ENCODE measurements at places on chromosomes 7 and 10.

DNA sequence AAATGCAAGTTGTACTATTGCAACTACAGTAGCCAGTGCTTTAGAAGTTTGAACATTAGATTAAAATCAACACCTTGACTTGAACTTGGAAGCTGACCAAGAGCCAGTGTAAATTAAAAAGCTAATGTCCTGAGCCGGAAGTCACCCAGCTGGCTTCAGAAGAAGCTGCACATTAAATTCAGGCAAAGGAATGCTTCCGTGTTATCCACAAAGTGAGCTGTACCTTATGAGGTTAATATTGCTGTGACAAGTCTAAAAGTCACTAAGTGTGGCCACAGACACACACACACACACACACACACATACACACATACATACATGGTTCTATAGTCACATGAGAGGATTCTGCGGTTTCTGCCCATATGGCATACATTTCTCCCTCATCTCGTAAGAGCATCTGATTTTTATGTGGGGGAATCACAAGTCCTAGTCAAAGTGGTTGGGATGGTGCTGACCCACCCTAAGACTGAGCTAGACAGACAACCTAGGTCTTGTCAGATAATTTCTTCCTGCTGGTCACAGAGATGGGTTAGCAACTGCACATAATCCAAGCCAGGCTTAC, 612.9 kb downstream of the SORCS1 start:
- DNase-seq: no peak

DNA sequence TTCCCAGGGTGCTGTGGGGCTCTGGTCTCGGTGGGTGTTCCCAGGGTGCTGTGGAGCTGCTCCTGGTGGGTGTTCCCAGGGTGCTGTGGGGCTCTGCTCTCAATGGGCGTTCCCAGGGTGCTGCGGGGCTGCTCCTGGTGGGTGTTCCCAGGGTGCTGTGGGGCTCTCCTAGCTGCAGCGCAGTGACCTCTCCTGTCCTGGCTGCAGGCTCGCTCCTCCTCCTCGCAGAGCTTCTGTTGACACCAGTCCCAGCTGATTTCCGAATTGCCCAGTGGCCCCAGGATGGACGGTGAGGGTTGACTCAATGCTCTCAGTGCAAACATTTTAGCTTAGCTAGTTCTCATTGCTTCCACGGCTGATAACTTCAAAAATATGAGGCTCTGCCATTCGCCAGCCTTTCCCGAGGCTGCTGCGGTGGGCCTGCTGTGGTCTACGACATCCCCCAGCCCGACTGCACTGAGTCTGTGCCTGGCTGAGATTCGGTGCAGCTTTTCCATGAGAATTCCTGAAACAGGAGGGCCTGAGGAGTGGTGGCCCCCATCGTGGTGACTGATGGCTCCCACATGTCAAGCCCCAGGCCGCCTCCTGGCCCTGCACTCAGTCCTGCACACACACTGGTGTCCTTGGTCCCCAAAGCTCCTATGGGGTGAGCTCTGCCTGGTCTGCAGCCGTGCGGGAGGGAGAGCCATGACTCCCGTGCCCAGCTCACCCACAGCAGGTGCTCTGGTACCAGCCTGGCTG, 58.3 kb upstream of the NKX6-2 start:
- no peak for DNase-seq

DNA sequence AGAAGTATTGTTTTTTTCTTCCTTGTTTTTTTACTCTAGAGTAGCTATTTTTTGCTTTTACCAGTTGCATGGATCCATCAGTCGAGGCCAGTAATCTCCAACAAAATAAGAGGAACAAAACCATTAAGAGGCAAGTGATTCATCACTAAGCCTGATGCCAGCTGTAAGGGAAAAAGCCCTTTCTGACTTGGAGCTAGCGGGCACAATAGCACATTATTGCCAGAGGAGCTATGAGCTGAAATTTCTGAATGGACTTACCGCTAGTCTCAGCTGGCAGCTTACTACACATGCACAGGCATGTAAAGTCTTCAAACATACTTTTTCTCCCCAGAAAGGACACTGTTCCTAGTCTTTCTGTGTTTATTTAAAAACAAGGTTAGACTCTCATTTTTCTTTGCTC, 41.6 kb upstream of the PTPRZ1 start:
- DNase-seq: no peak

GRCh38 chr10:75023074-75023473, 88.4 kb upstream of the SAMD8 start:
- no peak for DNase-seq

DNA sequence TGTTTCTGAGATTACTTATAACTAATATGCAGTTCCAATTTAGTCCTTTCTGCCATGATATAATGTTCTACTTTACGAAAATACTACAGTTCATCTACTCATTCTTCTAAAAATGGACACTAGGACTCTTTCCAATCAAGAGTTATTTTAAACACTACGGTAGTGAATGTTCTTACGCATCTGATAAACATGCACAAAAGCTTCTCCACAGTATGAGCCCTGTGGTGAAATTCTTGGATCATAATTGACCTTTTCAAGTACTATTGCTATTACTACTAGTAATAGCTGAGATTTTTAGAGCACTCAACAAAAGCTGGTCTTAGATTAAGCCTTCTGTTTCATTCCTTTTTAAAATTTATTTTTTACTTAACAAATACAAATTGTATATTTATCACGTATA, 106.4 kb downstream of the CH25H start:
- no peak for DNase-seq

GRCh38 chr10:7411671-7412128, 866 bp upstream of the SFMBT2 start:
- no peak for DNase-seq

- no peak for DNase-seq
Measured at GRCh38 chr10:104579136-104579535, 62.0 kb upstream of the SORCS3 start.

DNA sequence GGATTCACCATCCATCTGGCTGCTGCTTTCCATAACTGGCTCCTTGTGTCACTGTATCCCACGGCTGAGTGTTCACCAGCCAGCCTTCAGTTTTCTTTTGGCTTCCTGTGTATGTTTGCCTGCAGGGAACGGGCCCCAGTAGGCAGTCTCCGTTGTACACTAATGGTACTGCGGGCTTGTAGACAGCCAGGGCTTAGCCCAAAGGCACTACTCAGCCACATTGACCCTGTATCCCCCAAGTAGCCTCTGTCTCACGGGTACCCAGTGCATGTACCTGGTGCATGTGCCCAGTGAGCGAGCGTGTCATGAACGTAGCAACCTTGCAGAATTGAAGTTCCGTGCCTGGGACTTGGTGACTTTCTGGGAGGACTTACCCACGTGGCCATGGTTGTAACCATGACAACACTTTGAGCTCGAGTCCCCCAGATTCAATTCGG, 6.1 kb downstream of the PFKFB3 start:
- DNase-seq: no peak

GRCh38 chr10:76902949-76903348, 734.7 kb downstream of the KCNMA1 start:
- peak; percentile 35 for DNase-seq

- DNase-seq: no peak
Measured at GRCh38 chr7:30655096-30655970, 26.9 kb downstream of the CRHR2 start.

- DNase-seq: no peak
Measured at GRCh38 chr10:131838966-131839742, 61.7 kb upstream of the PPP2R2D start.

GRCh38 chr10:97651773-97652172, 11.3 kb downstream of the PI4K2A start:
- no peak for DNase-seq

DNA sequence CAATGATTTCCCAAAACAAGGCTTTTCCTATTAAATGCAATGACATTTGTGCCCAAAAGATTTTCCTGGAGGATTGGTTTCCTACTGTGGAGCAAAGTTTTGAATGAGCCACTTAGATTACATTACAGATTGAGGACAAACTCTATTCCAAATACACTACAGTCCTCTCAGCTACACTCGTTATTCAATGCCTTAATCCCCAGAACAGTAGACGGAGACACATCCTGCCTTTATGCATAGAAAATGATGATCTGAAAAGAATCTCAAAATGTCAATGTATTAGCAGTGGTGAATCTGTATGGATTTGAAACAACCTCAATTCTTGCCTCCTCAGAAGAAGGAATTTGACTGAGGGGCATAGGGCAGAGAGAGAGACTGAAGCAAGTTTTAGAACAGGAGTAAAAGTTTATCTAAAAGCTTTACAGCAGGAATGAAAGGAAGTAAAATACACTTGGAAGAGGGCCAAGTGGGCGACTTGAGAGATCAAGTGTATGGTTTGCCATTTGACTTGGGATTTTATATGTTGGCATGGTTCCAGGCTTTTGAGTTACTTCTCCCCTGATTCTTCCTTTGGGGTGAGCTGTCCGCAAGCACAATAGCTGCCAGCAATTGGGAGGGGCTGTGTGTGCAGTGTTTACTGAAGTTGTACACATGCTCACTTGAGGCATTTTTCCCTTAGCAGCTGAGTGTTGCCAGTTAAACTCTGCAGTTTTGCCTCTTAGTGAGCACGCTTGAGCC, 891.9 kb upstream of the MBL2 start:
- no peak for DNase-seq

- DNase-seq: no peak
Measured at GRCh38 chr7:69946901-69947300, 348.6 kb downstream of the AUTS2 start.

GRCh38 chr7:37675749-37676148, 7.8 kb upstream of the GPR141 start:
- DNase-seq: no peak

DNA sequence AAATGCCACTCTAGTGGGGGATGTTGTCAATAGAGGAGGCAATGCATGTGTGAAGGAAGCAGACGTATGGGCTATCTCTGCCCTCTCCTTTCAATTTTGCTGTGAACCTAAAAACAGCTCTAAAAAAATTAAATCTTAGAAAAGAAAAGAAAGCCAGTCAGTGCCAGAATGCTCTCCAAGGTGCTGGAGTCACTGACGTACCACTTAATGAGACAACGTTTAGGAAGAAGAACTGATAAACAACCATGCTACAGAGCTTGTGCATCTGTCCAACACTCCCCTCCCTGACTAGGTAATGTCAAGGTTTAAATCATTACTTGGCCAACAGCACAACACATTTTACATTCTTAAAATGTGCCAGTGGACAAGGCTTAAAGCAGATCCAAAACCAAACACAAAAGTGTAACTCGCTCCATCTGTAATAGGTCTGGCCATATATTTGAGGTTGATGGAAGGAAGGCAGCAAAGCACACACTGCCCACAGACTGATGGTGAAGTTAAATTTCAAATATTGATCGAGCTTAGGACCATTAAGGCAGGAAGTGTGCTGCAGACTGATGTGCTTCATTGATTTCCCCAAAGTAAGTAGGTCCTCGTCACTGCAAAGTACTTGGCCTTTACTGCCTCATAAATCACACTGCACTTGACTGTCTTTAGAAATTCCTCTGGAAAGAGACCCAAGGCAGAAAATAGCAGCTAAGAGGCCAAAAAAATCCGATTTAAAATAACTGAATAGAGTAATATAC, 15.5 kb downstream of the ARMH3 start:
- no peak for DNase-seq

DNA sequence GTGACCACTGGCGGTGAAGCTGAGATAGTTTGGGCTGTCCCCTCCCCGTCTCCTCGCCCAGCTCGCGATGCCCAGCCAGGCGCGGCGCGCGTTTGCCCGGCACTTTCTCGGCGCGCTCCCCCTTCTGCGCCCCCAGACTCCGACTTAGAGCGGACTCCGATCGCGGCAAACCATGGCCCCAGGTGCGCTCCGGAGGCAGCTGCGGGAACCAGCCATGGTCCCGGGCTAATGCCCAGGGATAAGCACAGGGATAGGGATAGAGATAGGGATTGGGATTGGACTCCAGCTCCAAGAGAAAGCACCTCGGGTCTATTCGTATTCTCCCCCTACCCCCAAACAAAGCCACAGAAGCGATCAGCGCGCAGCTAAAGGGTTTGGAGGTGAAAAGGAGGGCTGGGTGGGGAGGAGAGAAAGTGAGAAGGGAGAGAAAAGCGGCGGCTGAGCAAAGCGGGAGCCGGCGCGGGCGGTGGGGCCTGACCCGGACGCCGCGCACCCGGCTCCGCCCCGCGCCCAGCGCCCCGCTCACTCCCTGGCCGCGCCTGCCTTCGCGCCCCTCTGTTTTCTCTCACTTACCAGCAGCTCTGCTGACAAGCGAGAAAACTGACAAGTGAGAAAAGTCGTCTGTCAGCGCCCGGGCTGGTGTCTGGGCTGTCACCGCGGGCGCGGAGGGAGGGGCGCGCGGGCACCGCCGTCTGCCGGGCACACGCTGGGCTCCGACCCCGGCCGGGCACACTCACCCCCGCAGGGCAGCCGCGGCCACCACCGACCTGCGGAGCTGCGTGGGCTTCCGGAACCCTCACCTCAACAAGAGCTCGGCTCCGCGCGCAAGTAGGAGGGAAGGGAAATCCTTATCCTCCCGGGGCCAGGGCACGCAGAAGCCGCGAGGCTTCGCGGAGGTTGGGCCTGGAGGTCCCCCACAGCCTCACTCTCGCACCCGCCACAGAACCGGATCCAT, at the start of gene PDE1C:
TSS of gene PDE1C (minus strand) at position 2 of the 955 bp plus-strand sequence.
- DNase-seq: no peak

- no peak for DNase-seq
Measured at GRCh38 chr10:105291571-105291970, 650.5 kb downstream of the SORCS3 start.

DNA sequence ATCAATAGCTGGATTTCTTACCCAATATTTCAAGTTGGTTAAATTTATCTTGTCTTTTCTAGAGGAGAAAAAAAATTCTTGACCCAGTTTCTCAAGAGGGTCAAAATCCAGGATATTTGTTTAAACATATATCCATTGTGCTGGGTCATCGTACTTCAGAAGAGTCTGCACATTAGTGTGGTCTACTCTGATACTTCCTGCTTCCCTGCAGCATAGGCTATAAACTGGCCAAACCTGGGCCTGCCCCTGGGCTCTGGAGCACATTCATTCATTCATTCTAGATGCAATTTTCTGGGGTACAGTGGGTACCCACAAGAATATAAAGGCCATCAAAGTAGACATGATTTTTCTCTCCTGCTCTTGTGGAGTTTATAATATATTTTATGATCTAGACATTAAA, 142.1 kb upstream of the WNT16 start:
- DNase-seq: no peak

- no peak for DNase-seq
Measured at GRCh38 chr7:157910446-157910845, 573.6 kb downstream of the DNAJB6 start.

- no peak for DNase-seq
Measured at GRCh38 chr7:101386558-101387231, 24.0 kb downstream of the COL26A1 start.

DNA sequence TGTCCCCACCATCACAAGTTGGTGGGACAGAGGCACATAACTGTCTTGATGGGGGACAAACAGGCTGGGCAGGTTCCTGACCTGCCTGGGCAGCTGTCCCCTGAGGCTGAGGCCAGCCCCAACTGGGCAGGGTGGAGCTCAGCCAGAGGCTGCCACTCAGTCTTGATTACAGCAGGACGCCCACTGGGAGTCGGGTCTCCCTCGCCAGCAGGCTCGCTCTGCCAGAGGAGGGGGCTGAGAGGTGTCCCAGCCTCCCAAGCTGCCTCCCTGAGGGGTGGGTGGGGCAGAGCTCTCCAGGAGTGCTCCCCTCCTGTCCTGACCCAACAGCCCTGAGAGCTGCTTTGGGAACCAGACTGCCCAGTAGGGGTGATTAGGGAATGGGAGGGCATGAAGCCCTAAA, 1.8 kb upstream of the CAMK2G start:
- no peak for DNase-seq

- DNase-seq: no peak
Measured at GRCh38 chr7:106219170-106219569, 65.6 kb downstream of the NAMPT start.

- no peak for DNase-seq
Measured at GRCh38 chr10:69845574-69846292, 44.0 kb downstream of the COL13A1 start.

GRCh38 chr10:125154529-125154928, 5.8 kb downstream of the CTBP2 start:
- DNase-seq: no peak

- peak; percentile 45 for DNase-seq
Measured at GRCh38 chr7:141700296-141700847, 1.6 kb downstream of the DENND11 start.

All from RKO (cell line).